NCI-H187 (cell line): ENCODE measurements at places on chromosomes 6 and 20.

GRCh38 chr6:3372912-3373554, 83.8 kb downstream of the SLC22A23 start:
- no peak for DNase-seq

GRCh38 chr6:32132110-32132509, 2.0 kb upstream of the FKBPL start:
- DNase-seq = no peak

DNA sequence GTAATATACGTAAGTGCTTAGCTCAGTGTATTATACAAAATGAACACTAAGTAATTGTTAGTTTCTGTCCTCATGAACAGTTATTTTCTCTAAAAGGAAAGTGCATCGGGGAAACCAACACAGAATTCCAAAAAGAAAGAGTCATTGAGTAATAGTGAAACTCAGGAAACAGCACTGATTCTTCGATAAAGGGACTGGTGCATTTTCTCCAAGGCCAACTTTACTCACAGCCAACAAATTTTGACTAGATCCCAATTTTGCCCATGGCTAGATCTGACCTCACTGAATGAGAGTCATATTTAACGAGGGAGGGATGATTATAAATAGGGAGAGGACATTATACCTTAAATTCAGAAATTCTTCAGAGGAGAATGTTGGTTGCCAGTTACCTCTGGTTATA, 390.9 kb upstream of the NRSN1 start:
- DNase-seq = no peak

- no peak for DNase-seq
These were observed 27.0 kb downstream of the STK4 start for GRCh38 chr20:44993343-44993742.

DNA sequence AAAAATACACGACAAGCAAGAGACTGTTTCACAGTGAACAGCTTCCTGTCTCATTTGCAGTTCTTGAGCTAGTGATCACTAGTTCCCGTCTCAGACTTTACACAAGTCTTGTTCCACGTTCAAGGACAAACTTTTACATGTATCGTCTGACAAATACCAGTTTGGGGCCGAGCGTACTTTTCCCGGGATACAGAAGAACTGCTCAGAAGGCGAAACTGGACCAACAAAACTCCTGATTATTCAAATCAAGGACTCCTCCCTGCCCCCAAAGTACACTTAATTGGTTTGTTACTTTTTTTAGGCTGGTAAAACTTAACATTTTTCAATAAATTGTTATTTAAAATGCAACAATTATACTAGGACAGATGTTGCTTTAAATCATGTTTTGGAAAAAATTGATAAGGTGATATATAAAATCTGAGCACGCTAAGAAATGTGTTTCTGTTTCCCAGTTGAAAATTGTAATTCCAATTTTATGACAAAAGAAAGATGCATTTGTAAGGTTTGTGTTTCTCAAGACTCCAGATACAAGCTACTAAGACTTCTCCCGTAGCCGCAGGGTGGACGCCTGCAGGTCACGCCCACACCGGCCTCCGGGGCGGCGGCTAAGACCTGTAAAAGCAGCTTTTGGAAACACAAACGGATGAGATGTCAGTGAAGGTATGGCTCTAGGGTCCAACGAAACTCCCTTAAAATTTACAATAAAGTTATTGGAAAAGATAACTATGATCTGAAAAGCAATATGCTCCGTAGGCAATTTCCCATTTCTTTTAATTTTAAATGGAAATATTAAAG, 16.8 kb upstream of the TCFL5 start:
- DNase-seq = no peak

GRCh38 chr20:8375898-8376297, 243.8 kb downstream of the PLCB1 start:
- DNase-seq = no peak

DNA sequence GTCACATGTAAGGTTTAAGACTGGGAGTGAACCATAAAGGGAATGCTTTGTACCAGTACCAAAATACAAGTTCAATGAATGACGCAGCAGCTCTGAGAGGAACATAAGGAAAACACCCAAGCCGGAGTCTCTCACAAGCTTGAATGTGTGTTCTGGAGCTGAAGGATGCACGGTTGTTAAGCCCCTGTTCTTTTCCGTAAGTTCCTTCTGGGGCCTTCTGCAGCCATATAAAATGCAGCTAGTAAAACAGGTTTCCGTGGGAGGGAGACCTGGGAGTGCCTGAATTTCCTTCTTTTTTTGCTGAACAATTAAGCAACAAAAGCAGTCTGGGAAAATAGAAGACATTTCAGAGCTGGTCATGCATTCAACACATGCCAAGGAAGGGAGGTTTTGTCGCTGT, 73.2 kb upstream of the JAG1 start:
- DNase-seq = no peak

DNA sequence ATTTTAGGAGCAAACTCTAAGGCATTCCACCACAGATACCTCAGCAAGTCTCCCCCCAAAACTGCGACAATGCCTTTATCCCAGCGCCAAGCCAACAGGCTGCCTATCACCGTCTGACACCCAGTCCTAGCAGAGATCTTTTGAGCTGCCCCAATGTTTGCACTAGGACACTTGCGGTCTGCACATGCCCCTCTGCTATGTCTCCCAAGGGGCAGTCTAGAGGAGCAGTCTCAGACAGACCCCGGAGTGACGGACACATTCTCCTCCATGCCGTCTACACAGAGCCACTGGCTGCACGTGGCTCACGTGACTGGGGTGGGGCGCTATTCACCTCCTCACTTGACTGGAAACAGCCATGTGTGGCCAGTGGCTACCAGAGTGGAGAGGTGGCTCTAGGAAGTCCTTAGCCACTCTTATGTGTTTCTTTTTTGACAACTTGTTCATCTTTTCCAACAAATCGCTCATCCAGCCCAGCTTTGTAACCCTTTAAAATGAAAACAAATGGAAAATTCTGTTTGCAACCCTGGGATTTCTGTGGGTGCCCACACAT, 16.0 kb downstream of the DIDO1 start:
- peak; percentile 37 for DNase-seq

DNA sequence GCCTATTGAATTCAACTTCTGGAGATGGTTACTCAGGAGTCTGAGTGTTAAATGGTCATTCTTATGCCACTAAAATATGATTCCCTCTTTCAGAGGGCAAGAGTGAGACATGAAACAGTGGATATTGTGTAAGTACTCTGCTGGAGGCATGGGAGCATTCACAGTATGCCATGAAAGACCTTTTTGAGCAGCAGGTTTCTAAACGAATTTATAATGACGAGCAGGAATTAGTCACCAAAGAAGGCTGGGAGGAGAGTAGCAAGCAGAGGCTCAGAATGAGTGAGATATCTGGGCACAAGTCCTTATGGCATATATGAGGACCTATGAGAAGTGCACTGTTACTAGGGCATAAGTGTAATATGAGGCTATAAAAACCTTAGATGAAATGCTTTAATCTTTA, 10.9 kb upstream of the MYB start:
- no peak for DNase-seq

DNA sequence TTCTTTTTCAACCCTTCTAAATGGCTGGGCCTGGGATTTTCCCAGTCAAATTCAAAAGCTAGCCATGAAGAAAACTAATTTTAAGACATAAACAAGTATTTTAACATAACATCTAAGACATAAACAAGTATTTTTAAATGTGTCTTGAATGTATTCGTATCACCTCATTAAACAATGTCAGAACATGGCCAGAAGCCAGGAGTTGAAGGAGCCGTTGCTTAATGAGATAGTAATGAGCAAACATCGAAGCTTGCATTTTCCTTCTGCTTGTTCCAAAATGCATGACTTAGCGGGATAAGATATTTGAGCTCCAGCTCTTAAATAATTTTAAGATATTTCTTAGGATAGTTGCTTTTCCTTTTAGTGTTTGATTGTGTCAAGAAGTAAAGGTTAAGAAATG, 4.2 kb upstream of the RNF182 start:
- no peak for DNase-seq

- DNase-seq = no peak
These were observed 582.2 kb upstream of the FLRT3 start for GRCh38 chr20:14919501-14920081.

- DNase-seq = no peak
These were observed 525.6 kb downstream of the EPHA7 start for GRCh38 chr6:92893741-92894140.

DNA sequence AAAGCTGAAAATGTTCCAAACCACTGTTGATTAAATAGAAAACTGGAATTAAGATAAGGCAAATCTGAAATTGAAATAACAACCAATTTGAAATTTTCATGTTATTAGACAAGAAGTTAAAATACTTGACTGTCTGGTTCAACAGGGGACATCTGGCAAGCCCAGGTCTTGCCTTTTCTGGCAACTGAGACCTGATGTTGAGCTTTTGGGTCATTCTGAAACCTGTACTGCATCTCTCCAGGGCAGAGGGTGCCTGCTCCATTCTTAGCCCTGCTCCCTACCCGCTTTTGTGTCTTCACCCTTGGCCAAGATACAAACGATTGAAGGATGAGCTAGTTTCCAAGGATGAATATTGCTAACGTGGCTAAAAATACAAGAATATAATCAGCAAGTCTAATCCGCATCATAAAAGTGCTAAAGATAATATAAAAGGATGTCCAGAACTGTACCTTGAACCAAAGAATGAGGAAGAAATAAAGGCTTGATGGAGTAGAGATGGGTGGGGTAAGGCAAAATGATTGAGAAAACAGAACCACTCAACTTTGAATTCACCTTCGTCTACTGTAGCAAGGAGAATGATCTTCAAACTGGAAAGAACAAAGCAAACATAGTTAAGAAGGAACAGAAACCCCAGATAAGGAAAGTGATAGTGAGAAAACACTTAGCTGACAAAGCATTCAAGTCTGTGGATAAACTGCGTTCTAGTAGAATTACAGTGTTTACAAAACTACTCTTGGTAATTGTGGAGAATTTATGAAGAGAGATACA, 109.8 kb upstream of the MAN1A1 start:
- DNase-seq = no peak

DNA sequence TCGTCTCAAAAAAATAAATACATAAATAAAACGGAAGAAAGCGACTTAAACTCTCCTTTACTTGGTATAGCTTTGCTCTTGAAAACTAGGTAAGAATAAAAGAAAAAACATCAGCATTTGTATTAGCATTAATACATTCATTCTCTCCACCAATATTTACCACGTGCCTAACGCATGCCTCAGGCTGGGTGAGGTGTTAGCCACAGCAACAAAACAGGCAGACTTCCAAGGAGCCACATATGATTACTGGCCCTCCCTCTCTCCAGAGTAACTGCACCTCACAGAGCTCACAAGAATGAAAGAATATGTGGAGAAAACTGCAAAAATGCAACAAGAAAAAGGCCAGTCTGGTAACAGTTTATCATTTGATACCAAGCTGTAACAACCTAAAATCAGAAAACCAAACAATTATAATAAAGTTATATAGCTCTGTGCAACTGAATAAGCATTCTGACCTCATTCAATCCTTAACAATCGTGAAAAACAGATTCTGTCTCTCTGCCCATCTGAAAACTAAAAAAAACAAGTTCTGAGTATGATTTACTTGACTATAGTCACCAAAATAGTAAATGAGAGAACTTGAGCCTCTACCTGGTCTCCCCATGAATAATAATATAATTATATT, 5.2 kb downstream of the NAPB start:
- DNase-seq = no peak

GRCh38 chr6:11770546-11771466, 7.8 kb downstream of the ADTRP start:
- peak; percentile 7 for DNase-seq

- DNase-seq = no peak
These were observed 58.5 kb downstream of the SCAF8 start for GRCh38 chr6:154791556-154792317.

DNA sequence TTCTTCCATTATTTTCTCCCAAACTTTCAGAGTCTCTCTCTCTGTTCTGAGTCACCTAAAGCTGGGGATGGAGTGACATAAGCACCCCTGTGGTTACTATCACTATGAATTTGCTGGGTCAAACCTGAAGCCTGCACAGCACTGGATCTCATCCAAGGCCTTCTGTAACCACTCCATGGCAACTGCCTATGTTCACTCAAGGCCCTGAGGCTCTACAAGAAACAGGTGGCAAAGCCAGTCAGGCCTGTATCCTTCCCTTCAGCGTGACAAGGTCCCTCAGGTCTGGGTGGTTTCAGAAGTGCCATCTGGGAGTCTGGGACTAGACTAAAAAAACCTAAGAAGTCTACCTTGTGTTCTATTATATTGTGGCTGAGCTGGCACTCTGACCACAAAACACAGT, 1278.8 kb upstream of the EYS start:
- no peak for DNase-seq

DNA sequence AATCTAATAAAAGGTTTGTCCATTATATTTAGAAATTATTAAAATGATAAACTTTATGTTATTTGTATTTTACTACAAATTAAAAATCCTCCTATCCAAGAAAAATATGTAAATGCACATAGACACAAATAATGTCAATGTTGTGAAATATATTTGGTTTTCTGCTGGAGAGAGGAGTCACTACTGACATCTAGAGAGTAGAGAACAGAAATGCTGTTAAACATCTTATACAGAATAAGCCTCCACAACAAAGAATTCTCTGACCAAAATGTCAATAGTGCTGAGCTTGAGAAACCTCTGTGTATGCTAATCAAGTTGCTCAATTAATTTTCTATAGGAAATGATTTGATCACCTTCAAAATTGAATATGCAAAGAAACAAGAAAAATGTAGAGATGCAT, 12.4 kb downstream of the HTR1B start:
- DNase-seq = no peak

- DNase-seq = no peak
These were observed 243.9 kb upstream of the TENT5A start for GRCh38 chr6:81996414-81996813.

DNA sequence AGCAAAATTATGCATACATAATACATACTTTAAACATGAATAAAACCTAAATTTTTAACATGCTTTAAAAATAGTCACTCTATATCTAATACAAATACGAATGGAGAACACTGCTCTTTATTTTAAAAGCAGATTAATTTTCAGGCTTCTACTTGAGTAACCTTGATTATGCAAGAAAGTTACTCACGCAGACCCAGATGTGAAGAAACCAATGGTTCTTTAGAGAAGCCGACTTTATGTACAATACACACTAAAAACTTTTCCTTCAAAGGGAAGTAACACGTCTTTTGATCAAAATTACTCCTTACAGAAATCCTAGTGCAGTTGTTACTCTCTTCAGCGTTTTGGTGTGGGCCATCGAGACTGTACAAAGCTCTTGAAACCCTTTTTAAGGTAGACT, 136.9 kb upstream of the SLC22A16 start:
- no peak for DNase-seq

GRCh38 chr6:84758486-84758885, 5.9 kb downstream of the TBX18 start:
- no peak for DNase-seq
